ENCODE measurements at places on chromosomes 11 and 22.

- H3K4me1 ChIP-seq = peaks cover 41% of the 10 kb centered on the region
- peak overlapping the region; percentile 89 for H3K27ac ChIP-seq
- no peaks in the 10 kb centered on the region for H3K36me3 ChIP-seq
- DNase-seq = peak; percentile 97
- H3K27me3 ChIP-seq = no peaks in the 10 kb centered on the region
- H3K4me3 ChIP-seq = no peak overlapping the region
These were observed 10.3 kb upstream of the PNPLA5 start for GRCh38 chr22:43901976-43902643.

DNA sequence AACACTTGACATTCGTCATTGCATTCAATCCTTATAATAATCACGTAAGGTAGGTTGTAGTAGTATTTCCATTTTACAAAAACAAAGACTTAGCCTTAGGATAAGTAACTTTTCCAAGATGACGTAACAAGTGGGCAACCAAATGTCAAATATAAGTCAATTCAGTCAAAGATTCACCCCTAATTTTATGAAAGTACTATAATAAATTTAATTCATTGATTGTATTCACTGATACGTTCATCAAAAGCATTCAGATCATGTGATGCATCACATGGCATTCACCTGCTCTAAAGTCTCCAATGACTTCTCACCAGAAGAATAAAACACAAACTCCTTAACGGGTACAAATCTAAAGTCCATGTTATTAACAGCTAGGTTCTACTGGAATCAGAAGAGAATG, 2.1 kb downstream of the KIF18A start:
- H3K27ac ChIP-seq = no peak overlapping the region
- H3K4me3 ChIP-seq = no peak overlapping the region
- H3K27me3 ChIP-seq = no peaks in the 10 kb centered on the region
- no peak for DNase-seq
- H3K4me1 ChIP-seq = no peaks in the 10 kb centered on the region

- H3K27ac ChIP-seq = no peak overlapping the region
- no peak overlapping the region for H3K4me3 ChIP-seq
- H3K4me1 ChIP-seq = peaks cover 16% of the 10 kb centered on the region
- DNase-seq = no peak
These were observed 96.6 kb downstream of the FDX1 start for GRCh38 chr11:110526323-110526722.

DNA sequence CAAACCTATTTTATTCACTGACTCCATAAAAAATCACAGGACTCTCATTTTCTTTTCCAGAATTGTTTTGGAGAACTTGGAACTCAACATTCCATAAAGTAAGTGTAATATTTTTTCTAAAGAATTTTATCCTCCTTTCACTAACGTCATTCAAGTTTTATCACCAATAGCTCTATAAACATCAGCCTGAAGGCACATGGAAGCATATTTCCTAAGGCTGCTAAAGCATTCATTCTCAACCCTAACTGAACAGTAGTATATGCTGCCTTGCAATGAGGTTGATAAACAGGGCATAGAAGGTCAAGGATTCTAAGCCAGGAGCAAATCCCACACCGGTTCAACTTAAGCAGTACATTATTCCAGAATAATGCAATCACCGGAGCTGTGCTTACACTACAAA, 273.9 kb downstream of the RAB38 start:
- no peak overlapping the region for H3K4me3 ChIP-seq
- DNase-seq = no peak
- H3K36me3 ChIP-seq = no peaks in the 10 kb centered on the region
- no peaks in the 10 kb centered on the region for H3K4me1 ChIP-seq
- peaks cover 2% of the 10 kb centered on the region for H3K27me3 ChIP-seq
- no peak overlapping the region for H3K27ac ChIP-seq
